Activated CD4-positive, alpha-beta T cell treated with anti-CD3 and anti-CD28 coated beads, Interleukin-2, Interleukin-6, amounts not matched to agents 100 ng/mL and 50 ng/mL, durations not matched to agents 16 hours and 8 hours (primary cell): ENCODE measurements at places on chromosomes 12 and 14.

DNA sequence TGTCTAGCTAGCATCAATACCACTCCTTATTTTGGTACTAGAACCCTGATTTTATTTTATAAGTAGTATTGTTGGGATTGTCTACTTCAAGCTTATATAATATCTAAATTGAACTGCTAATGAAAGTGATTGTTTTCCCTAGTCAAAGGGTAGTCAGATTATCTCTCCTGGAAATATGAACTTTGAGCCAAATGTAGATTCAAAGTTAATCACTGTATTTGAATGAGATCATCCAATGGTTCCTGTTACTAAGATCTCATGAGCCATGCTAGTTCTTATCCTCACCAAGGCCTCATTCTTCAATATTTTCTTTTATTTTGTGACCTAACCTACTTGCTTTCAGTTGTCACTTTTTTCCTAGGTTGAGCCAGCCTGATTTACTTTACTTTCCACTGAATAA, 276.7 kb downstream of the RASSF9 start:
- no peak for DNase-seq

DNA sequence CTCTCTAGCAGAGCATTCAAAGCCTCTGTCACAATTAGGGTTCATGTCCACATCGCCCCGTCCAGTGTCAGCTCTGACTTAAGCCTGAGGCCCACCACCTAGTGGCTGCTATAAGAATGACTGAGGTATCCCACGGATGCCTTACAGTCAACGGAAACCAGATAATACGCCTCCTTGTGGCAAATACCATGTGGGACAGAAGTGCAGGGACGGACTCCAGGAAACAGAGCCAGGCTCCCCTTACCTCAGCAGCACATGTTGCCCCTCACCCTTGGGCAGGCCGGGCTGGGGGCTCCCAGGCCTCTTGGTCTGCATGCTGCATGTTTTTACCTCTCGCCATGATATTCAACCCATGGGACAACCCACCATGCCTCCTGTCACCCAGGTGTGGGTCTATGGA, 86.3 kb downstream of the VWF start:
- peak; percentile 76 for DNase-seq

DNA sequence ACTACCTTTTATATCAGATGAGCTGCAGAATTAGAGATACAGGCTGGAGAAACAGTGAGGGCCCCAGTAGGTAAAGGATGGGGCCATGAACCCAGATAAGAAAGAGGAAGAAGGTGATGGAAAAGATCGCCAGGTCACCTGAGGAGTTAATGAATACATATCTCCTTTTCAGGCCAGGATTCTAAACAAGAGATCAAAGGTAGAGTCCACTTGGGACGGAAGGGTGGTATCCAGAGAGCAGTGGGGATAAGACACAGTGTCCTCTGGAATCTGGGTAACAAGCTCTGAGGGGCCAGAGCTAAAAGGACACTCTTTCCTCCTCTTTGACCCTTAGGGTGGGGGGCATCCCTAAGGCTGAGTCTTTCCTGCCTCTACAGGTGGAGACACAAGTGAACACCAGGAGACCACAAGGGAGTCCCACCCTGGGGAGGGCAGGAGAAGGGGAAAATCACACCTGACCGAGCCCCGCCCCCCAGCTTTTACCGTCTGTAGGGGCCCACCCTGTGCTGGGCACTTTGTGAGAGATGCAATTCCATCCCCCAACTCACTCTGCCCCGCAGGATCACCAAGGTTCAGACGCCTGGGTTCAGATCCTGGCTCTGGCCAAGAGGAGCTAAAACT, 27.3 kb downstream of the SERPINA1 start:
- no peak for DNase-seq

DNA sequence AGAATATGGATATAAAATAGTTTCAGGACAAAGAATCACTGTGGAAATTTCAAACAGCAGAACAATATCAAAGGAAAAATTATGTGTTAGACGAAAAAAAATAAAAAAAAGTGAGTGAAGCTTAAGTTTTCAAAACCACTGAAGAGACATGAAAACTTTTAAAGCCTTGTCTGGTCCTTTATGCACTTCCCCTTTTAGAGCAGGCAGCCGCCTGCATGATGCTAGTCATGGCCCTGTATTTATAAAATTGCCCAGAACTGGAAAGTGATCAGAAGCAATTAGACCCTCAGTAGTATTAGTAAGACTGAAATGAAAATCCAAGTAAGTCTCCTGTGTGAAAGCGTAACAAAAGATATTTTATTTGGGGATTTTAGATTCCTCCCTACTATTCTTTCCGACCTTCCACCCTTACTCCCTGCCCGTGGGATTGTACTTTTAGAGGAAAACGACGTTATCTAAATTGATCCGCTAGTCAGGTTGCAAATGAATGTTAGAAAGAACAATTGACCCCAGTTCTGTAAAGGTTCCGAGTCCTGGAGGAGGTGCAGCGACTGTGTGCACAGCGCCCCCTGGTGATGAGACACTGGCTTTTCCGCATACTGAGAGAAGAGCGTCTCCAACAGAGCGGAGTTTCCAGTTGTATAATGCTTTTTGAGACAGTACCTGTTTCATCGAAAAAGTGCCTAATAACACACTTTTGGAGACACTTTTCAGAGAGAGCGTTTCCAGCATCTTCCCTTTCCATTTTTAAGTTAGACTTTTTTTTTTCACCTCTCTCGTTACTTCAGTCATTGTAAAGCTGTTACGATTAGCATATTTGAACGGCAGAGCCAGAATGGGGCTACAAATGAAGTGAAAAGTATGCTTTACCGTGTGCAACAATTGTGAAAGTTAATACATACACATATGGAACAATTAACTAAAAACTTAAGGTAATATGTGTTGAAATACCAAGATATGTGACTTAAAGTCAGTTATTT, 12.4 kb downstream of the MGST1 start:
- peak; percentile 36 for DNase-seq

DNA sequence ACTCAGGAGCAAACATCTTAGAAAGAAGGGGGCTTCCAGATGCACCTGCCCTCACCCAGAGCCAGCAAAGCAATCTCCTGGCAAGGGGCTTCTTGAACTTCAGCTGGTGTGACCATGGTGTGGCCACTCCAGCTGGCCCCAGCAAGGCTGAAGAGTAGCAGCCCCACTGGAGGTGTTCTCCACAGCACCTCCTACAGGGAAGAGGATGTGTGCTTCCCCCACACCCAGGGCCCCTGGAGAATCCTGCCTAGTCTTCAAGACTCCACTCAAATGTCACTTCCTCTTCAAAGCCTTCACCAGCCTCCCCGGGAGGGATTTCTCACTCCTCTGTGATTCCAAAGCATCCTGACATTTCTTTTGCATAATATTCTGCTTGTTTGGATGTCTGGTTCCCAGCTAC, 8.5 kb downstream of the RAB15 start:
- DNase-seq: no peak

DNA sequence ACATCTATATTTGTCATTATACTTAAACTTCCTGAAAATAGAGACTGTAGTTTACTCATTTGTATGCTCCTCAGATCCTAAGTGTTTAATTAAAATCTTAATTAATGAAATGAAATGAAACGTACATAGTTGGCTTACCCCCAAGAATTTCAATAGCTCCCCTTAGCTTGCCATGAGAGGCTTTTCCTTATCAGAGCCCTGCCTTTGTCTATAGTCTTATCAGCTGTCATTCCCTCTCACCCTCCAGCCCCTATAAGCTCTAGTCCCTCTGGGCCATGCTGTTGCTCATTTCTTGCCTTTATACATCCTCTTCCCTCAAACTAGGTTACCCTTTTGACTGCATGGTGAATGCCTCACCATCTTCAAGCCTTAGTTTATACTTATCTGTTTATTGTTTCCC, 1.1 kb upstream of the RTRAF start:
- DNase-seq: no peak

GRCh38 chr12:89657066-89657465, 51.6 kb downstream of the ATP2B1 start:
- DNase-seq: no peak

DNA sequence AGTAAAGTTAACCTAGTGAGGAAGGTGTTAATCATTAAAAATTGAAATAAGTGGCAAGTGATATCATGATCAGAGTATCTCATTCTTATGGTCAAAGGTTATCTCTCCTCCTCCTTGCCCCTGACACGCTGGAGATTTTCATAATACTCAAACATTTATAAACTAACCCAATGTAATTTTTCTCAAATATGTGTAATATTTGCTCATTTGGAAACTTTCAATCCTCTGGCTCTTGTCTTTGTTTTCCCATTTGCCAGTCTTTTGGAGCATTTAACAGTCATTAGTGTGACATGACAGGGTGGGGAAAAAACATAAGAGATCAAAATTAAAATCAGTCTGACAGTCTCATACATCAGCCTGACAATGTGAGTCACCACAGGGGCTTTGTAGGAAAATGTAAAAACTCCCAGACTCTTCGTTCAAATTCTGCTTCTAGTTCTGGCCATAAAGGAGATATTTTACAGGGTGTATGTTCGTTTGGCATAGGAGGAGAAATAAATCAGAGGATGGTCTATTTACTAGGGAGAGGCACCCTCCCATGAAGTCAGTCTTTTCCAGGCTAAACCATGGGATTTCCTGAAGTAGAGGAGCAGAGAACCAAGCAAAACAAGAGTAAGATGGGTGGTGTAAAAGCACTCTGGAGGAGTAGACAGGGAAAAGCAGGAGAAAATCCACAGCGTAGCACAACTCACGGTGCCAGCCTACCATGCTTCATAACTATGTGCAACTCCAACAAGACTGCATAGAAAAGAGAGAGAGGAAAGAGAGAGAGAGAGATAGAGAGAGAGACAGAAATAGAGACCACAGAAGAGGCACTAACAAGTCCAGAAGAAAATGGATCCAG, 369.2 kb upstream of the PDE3A start:
- DNase-seq: no peak

DNA sequence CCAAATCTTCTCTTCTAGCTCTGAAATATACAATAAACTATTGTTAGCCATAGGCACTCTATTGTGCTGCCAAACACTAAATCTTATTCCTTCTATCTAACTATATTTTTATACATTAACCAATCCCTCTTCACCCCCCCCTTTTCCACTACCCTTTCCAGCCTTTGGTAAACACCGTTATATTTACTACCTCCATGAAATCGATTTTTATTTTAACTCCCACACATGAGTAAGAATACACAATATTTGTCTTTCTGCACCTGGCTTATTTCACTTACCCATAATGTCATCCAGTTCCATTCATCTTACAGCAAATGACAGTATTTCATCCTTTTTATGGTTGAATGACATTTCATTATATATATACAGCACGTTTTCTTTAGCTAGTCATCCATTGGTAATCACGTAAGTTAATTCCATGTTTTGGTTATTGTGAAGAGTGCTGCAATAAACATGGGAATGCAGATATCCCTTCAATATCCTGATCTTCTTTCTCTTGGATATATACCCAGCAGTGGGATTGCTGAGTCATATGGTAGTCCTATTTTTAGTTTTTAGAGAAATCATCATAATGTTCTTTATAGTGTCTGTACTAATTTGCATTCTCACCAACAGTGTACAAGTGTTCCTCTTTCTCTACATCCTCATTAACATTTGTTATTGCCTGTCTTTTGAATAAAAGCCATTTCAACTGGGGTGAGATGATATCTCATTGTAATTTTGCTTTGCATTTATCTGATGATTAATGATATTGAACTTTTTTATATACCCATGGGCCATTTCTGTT, 34.2 kb upstream of the PLBD1 start:
- no peak for DNase-seq

- DNase-seq: no peak
Measured at GRCh38 chr14:102213984-102214658, 74.4 kb downstream of the WDR20 start.

DNA sequence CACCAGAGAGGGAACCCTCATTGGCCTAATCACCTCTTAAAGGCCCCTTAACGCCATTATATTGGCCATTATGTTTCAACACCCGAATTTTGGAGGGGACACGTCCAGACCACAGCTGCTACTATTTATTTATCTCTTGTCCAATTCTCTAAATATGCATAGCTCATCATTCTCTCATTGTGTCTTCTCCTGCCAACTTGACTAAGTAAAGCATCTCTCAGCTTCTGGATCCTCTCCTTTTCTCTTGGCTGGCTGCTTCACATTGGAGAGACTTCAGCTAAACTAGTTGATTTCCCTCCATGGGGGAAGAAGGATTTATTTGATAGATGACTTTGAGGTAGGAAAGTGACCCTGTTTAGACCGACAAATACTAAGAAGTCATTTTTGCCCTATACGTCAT, 120.4 kb upstream of the KRR1 start:
- no peak for DNase-seq

- DNase-seq: no peak
Measured at GRCh38 chr12:712172-712863, 40.1 kb upstream of the WNK1 start.

DNA sequence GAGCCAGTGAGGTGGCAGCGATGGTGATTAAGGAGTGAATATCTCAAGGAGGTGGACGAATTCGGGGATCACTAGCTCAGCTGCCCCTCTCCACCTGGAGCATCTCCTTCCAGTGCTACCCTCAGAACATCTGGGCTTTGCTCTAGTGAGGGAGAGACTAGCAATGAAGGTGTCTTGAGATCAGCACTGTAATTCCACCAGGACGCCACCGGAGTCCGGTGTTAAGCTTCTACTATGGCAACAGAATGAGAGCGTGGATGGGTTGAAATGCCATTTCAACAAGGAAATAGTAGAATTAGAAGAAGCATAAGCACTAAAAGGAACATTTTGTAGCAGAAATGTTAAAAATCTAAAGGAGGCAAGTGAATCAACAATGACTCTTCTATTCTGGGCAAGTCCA, 61.1 kb downstream of the NTF3 start:
- no peak for DNase-seq

DNA sequence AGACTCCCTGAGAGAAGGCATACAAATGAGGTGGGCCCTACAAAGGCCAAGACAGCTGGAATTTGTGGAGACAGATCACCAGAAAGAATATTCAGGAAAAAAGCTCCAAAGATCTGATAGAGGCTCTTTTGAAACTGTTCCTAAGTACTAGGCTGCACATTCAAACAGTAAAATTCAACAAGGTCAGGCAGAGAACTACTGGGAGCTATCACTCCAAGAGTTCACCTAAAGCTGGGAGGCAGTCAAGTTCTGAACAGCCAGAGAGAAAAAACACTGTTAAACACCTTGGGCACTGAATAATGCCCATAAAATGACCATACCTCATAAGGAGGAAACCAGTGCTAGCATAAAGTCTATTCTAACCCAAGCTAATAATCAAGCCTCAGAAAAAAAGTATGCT, 28.6 kb downstream of the MED13L start:
- no peak for DNase-seq

DNA sequence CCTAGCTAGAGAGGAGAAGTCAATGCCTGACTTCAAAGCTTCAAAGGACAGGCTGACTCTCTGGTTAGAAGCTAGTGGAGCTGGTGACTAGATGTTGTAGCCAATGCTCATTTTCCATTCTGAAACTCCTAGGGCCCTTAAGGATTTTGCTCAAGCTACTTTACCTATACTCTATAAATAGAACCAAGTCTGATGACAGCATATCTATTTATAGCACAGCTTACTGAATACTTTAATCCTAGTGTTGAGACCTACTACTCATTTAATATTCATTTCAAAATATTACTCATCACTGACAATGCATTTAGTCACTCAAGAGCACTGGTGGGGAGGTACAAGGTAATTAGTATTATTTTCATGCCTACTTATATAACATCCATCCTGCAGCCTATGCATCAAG, 137.2 kb upstream of the PELI2 start:
- no peak for DNase-seq

- no peak for DNase-seq
Measured at GRCh38 chr14:23939607-23940326, 13.8 kb upstream of the DHRS4 start.

- no peak for DNase-seq
Measured at GRCh38 chr14:59890676-59891075, 20.1 kb upstream of the RTN1 start.
